Foreskin keratinocyte (primary cell): ENCODE measurements at places on chromosomes 3 and 15.

- no peak for DNase-seq
These were observed 267.8 kb upstream of the C2CD4B start for GRCh38 chr15:62432702-62433398.

GRCh38 chr3:40660554-40660953 is 135.8 kb downstream of the ZNF621 start:
- DNase-seq: no peak

- DNase-seq: no peak
These were observed 4.6 kb downstream of the STIMATE start for GRCh38 chr3:52892625-52893311.

DNA sequence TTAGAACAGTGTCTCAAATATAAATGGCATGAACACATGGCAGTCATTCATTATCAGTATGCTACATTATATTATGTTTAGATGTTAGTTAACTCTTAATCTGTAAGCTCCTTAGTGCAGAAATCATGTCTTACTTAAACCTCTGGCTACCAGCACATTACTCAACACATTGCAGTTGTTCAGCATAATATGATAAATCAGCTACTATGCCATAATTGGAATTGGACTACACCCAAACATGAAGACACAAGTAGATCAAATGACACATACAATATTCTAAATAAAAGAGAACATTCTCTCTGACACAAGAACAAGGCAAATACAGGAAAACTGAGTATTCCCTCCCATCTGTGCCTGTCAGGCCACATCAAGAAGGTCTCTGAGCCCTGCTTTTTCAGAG is 116.1 kb downstream of the PCCB start:
- DNase-seq: peak; percentile 52

GRCh38 chr3:142035308-142035922 is 113.9 kb downstream of the TFDP2 start:
- no peak for DNase-seq

DNA sequence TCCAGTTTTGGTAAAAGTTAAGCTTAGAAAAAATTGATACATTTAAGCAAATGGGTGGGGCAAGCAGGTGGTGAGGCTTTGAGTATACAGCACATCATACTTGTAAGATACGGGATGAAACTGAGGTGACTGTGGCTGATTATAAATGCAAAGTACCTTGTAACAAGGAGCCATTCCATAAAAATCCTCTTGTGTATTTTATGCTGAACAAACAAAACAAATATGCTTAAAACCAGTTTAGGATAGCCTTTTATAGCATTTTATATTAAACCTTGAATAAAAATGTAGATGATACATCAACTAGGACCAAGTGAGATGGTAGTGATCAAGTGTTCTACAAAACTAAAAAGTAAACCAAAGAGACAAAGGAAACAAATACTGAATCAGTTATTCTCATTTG is 3.4 kb downstream of the PLSCR1 start:
- no peak for DNase-seq
